Kidney tubule cell (primary cell): ENCODE measurements at places on chromosomes 3 and 15.

DNA sequence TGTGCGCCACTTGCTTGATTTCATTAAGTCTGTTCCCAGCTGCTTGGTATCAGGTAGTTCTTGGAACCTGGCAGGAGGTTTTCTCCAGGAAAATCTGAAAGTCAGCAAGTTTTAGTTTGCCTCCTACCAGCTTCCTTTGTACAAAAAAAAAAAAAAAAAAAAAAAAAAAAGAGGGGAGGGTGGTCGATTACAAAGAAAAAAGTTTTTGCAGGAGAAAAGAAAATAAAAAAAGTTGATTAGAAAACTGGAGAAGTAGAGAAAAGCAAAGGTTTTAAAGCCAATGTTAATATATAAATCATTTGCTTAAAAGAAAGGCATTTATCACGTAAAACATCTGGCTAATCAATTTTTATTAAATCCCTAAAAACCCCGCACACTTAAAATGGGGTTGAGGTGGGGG lies 5.9 kb downstream of the EPHA3 start:
- DNase-seq: no peak

DNA sequence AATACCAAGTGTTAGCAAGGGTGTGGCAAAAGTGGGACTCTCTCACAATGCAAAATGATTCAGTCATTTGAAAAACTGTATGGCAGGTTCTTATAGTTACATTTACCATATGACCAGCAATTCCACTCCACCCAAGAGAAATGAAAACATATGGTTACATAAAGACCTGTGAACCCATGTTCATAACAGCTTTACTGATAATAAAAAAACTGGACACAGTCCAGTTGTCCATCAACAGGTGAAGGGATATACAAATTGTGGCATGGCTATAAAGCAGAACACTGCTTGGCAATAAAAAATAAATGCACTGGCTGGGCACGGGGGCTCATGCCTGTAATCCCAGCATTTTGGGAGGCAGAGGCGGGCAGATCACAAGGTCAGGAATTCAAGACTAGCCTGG lies 30.8 kb downstream of the RAD18 start:
- no peak for DNase-seq

GRCh38 chr15:40065166-40065565 lies 26.2 kb upstream of the SRP14 start:
- DNase-seq: no peak

- DNase-seq: peak; percentile 92
Observed at GRCh38 chr3:105353485-105354161, 13.1 kb upstream of the ALCAM start.

DNA sequence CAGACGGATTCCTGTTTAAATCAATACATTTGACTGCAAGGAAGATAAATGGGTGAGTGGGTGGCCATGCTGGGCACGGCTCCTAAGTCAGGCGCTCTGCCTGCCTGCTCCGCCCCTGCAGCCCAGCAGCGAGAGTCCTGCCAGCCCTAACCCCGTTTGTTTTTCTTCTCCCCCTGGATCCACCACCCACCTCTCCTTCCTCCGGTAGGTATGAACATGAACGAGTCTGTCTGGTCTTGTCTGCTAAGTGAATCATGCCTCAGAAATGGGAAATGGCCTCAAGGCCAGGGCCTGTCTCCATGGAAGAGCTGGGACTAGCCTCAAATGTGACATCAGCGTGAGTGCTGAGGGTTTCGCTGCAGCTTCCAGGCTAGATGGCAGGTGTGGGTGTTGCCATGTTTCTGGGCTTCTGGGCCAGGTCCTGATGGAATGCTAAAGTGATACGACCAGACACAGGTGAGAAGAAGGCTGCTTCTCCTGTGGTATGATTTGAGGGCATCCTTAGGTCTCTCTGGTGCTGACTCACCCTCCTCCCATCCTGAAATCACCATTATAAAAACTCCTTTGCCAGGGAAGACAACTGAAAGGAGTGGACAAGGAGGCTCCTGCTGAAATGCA lies 5.6 kb upstream of the FEM1B start:
- DNase-seq: peak; percentile 96

DNA sequence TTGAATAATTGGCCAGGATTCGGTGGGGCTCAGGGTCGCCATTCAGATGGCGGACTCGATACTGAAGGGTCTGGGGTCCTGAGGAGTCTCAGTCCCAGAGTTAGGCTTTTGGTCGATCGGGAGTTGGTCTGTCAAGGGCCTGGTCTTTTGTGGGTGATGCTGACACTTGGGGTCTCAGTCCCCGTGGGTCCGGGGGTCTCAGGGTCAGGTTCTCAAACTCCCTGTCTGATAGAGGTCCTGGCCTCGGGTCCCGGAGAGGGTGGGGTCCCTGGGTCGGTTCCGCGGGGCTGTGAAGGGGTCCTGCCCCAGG lies 467 bp downstream of the NCKIPSD start:
- DNase-seq: no peak

DNA sequence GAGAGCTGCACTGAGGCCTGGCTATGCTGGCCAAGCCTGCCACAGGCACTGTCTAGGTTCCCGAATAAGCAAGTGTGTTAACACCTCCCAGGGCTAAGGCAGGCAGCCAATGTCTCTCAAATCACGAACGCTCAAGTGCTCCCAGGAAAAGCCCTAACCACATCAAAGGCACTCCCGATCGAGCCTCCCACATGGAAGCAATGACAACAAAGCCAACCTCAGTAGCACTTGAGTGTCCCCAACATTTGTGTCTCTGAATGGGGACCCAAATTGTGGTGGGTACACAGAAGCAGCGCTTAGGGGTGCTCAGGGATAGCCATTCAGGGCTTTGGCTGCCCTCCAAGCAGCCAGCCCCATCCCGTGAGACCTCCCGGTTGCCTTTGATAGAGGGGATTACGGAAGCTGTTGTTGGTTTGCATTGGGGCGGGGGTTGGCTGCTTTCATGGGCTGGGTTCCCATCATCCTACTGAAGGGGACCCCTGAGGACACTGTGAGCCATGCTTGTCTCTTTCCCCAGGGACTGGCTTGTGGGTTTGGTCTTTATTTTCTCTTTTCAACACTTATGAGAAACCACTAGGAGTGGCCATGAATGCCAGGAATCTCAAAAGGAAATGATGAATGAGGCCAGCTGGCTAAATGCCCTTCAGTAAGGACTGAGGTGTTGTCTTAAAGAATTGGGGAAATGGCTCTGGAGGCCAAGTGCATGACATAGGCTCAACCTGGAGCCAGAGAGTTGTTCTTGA lies 234.1 kb upstream of the FEZF2 start:
- peak; percentile 78 for DNase-seq

- DNase-seq: no peak
Observed at GRCh38 chr15:31021067-31021665, 29.7 kb upstream of the MTMR10 start.

GRCh38 chr3:20051123-20051806 lies 11.0 kb downstream of the KAT2B start:
- DNase-seq: no peak

- no peak for DNase-seq
Observed at GRCh38 chr3:4595710-4596113, 102.6 kb downstream of the ITPR1 start.
